ENCODE measurements at places on chromosomes 4 and X.

DNA sequence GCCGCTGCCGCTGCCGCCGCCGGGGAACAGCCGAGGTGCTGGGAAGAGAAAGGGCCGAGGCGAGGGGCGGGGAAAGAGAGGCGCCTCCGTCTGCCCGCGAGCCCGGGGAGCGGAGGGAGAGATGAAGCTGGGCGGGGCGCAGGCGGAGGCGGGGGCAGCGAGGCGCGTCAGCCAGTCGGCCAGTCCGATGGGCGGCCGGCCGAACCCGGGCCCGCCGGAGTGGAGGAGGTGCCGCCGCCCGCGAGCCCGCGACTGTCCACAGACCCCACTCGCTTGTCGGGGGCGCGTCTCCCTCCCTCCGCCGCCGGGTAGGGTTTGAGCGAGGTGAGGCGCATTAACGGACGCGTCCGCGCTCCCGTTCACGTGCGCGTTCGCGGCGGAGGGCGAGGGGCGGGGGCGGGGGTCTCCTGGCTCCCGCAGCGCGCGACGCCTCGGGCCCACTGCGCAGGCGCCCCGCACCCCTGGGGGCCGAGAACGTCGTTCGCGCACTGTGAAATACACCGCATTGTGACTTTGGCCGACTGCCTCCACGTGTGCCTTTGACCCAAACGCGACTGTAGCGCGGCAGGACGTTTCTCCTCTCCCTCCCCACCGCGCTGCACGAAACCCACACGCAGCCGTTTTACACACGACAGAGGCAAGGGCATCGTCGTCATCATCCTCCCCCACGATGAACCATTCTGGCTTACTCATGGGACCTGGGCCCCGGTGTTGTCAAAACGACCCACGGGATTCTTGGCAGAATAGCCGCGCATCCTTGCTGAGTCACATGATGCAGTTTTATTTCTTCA, at the start of gene NUDT11:
Gene NUDT11, minus strand, starts transcription at position 92 of the 791 bp plus-strand sequence. CDS start 148 bp downstream, outside the sequence.
- no peak for DNase-seq

- no peak for DNase-seq
Observed at GRCh38 chr4:99586322-99586721, 11.7 kb downstream of the MTTP start.

GRCh38 chr4:40394236-40394635, 59.1 kb downstream of the CHRNA9 start:
- no peak for DNase-seq

DNA sequence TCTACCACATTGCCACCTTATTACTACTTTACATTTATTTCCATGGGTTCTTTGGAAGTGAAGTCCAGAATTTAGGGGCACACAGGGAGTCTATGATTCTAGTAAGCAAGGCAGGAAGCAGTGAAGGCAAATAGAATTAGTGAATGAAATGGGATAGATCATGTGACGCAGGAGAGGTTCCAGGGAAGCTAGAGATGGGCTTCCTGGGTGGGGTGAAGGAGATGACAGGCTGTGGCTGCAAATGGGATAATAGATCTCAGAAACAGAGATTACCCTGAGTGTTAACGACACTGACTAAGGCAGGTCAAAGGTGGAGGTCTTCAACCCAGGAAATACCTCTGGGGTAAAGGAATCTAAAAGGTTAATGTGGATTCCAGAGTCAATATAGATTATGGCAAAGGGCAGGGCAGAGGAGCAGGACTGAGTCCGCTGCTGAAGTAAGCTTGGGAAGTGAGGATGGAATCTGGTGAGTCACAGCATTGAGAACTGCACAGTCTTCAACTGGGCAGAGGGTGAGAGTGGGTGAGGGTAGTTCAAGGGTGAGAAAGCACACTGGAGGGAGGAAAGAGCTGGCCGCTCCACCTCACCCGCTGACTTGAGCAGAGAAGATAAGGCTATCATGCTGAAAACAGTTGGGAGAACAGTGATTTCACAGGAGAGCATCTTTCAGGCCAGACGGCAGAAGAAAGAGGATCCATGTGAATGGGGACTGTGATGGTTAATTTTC, 70.8 kb downstream of the ANXA3 start:
- no peak for DNase-seq

GRCh38 chr4:146098397-146098796, 77.1 kb upstream of the LSM6 start:
- DNase-seq: no peak

GRCh38 chrX:943035-943434, 269.4 kb downstream of the CRLF2 start:
- DNase-seq: no peak

GRCh38 chr4:11698033-11698432, 269.3 kb upstream of the HS3ST1 start:
- DNase-seq: no peak

DNA sequence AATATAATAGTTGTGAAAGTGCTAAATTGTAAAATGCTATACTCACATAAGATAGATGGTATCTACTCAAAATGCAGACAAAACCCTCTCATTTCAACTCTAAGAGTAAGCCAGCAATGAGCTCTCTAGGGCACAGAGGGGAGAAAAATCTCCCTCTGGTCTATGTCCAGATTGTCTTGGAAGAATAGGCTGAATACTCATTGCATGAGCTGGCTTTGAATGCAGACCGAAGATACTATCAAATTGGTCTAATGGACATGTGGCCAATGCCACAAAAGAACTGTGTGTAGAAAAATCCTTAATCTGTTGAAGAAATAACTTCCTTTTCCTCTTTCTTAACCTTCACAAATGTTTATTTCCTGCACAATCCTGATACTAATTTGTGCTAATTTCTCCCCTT, 3.5 kb downstream of the ZXDA start:
- no peak for DNase-seq

Measured in glomerular endothelial cell (primary cell).